ENCODE measurements at places on chromosomes 1 and 21.

- DNase-seq, result no peak
These were observed 28.6 kb downstream of the CD247 start for GRCh38 chr1:167489571-167490340.

- DNase-seq, result no peak
These were observed 136.6 kb upstream of the IVNS1ABP start for GRCh38 chr1:185453496-185454192.

GRCh38 chr1:65213271-65214023 is 65.4 kb downstream of the AK4 start:
- no peak for DNase-seq

GRCh38 chr1:155245163-155245524 is 10.1 kb downstream of the ENTREP3 start:
- DNase-seq, result no peak

DNA sequence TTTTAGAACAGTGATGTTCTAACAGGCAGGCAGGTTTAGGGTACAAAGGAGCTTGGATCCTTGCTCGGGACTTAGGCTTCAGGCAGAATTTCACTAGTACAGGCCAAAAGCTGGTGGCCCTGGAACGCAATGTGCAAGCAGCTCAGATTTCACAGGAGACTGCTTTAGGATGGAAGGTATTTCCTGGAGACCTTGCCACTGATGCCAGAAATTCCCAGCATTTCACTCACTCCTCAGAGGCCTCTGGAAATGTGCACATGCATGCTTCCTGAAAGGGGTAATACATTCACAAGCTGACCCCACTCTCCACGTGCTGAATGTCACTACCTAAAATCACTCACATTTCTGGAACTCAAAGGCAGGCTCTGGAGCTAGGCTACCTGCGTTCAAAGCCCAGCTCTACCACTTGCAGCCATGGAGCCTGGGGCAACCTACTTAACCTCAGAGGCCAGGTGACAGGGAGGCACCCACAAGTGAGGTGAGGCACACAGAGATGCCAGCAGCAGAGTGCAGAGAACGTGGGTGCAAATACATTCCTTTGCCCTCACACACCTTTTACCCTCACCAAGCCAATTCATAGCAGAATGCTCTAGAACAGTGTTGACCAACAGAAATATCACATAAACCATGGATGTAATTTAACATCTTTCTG is 56.5 kb downstream of the CDC7 start:
- DNase-seq, result no peak
